T-helper 9 cell (primary cell): ENCODE measurements at places on chromosomes 1 and 21.

- DNase-seq: no peak
These were observed 81.8 kb downstream of the CDC7 start for GRCh38 chr1:91582431-91582921.

DNA sequence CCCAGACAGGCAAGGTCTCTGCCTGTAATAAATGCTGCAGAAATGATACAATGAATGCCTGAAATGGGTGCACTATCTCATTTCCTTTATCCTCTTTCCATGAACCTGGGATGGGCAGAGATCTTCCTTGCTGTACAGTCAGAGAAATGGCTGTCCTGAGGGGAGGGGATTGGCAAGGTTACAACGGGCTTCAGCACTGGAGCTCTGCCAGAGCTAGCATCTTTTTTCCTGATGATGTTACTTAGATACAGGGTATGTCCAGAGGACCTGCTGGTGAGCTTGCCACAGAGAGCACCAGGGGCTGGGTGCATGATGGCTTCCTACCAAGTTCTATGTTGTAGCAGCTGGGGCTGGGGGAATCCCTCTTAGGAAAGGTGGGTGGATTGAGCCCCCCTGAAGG is 115.1 kb downstream of the PLXNA2 start:
- DNase-seq: no peak

- no peak for DNase-seq
These were observed 25.3 kb upstream of the ATP5PO start for GRCh38 chr21:33940881-33941245.

DNA sequence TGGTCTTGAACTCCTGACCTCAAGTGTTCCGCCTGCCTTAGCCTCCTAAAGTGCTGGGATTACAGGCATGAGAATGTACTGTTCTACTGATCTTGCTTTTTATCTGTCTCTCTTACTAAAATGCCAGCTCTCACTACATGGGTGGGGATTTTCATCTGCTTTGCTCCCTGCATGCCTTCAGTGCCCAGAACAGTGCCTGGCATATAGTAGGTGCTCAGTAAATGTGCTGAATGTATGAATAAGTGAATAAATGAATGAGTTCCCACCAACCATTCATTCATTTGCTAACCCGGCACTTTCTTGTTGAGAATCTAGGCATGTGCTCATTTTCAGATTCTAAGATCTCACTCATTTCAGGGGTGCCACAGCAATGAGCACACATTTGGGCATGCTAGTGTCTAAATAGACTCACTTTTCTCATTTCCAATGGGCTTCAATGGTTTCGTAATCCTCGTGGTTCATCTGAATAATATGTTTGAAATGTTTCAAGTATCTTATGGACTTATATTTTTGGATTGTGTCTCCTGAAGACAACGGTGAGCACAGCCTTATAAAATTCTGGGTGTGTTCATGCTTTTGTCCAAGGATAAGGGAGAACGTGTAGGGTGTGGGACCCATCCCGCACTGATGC is 7.6 kb downstream of the DHRS3 start:
- no peak for DNase-seq

GRCh38 chr1:243713470-243714186 is 136.4 kb downstream of the AKT3 start:
- DNase-seq: no peak

DNA sequence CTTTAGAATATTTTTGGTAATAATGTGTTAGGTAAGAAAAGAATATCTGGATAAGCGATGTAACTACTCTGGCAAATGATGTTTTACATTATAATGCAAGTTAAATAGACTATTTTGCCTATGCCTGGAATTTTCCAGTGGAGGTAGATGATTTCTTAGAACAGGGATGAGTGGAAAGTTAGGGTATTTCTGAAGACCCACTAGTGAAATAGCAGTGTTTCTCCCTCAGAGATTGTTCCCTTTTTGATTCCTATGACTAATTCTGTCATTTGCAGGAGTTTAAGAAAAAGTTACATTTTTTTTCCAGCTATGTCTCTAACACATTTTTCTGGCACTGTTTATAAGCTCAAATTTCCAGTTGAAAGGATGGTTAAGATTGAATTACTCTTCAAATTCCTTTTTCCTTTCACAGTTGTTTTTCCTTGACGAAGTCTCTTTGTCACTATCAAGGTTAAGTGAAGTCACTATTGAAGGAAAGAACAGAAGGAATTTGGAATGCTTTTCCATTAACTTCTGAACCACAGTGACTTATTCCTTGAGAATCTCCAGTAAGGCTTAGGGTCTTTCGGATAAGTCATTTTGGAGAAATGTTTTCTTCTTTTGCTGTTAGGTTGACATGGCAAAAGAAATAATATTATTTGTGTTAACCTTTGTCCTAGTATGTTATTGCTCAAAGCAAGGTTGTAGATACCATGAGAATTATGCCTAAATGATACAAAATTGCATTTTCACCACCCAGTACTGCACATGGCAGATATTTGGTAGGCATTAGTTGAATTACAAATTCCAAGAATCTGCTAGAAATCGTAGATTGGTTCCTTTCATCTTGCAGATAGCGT is 42.9 kb upstream of the ZNF326 start:
- DNase-seq: no peak

DNA sequence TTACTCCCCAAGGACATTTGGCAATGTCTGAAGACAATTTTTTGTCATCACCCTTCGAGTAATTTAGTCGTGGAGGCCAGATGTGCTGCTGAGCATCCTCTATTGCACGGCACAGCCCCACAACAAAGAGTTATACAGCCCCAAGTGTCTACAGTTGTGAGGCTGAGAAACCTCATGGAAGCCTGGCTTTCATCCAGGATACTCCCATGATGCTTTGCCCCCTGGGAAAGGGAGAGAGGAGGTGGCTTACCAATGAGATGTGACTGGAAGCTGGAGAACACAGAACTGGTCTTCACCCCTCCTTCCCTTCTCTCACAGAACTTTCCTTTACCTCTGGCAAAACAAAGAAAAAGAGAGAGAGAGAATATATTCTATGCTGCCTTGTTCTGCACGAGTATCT is 150.9 kb upstream of the VAMP3 start:
- DNase-seq: no peak

DNA sequence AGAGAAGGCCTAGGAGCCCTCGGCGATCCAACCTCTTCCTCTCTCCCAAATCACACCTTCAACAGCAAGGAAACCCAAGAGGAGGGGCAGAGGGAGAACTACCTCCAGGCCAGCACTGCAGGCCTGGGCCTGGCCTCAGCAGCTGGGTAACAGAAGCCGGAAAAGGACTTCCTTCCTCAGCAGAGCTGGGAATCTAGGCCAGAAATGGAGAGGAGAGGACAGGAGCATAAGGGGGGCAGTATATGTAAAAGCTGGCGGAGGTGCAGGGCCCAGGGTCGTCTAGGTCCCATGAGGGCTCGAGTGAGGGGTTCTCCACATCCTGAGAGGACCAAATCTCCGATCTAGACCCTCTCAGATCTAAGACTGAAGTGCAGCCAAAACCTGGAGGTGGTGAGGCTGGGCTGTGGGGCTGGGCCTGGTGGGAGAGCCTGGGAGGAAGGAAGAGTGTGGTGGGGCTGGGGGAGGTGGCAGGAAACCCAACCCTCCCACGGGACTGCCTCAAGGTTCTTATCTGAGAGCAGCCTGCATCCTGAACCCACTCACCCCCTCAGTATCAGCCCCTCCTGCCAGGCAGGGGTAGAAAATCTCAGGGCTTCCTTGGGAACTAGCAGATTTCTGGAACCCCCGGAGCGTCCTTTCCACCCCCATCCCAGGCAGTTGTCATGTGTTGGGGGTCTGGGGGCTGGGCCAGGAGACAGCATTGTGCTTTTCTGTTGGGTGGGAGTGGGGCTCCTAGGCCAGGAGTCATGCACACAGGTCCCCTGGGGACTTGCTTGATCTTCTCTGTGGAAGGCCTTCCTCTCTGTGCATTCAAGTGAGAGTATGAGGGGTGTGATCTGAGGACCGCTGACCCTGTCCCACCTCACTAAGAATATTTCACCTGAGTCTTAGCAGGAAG is 33.0 kb downstream of the PIK3C2B start:
- DNase-seq: peak; percentile 33
